GM12878 (cell line): ENCODE measurements at places on chromosomes 13 and 19.

- no peak for DNase-seq
Measured at GRCh38 chr19:48669903-48670668, 2.7 kb downstream of the NTN5 start.

DNA sequence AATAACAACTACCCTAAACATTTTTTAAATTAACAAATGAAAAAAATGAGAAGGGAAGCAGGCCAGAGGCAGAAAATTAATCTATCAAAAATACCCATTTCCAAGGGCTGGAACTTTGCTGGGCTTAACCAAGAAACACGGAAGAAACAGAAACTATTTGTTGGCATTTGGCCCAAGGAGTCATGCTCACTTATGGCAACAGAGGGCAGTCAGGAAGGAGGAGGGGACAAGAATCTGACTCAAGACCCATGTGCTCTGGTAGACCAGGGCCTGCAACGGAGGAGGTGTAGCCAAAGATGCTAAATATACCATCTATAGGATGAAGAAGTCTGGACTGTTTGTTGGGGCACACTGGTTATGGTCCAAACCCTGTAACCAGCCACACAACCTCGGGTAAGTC, 496.7 kb downstream of the COG6 start:
- DNase-seq = no peak

GRCh38 chr13:43166644-43167457, 143.5 kb downstream of the DNAJC15 start:
- no peak for DNase-seq

DNA sequence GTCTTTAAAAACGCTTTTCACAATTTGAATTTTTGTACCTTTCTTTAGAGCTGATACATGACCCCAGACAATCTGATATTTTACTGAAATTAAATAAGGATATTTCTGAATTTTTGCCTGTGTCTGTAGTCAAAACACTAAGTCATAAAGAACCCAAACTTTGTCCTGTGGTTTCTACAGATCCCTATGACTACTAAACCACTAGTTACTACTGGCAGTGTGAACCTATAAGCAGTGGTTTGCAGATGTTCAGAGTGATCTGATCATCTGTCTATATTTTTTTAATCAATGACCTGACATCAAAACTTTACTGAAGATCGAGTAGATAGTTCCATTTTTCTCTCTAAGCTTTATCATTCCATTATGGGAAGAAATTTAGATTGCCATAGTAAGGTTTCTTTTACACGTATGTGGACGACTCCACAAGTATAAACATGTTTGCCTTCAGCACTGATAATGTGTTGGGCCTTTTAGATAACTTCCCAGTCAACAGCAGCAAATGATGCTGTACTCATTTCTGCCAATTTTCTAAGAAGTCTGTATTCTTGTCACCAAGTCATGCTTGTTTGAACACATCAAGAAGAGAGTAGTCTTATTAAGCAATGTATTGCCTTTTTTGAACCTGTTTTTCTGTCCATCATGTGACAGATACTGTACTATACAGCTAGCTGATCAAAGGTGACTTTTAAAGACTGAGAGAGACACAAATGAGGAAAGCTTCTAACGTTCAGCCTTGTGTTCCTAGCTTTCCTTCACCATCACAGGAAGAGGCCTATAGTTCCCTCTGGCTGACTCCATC, 21.8 kb downstream of the POLR1D start:
- no peak for DNase-seq

DNA sequence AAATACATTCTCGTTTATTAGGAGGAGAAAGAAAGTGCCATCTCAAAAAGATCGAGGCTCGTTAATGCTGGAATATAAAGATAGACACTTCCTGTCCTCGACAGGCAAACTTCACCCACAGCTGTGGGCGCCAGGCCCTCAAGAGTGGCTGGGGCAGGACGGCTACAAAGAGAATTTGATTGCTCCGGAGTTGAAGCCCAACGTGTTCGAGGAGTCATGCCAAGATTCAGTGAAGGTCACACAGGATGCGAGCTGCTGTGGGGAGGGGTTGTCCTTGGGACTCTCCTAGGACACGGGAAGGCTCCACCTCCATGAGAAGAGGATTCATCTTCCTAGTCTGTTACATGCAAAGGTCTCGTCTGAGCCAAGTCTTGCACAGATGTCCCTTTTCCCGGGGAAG, 16.3 kb upstream of the PTPRS start:
- DNase-seq = no peak

DNA sequence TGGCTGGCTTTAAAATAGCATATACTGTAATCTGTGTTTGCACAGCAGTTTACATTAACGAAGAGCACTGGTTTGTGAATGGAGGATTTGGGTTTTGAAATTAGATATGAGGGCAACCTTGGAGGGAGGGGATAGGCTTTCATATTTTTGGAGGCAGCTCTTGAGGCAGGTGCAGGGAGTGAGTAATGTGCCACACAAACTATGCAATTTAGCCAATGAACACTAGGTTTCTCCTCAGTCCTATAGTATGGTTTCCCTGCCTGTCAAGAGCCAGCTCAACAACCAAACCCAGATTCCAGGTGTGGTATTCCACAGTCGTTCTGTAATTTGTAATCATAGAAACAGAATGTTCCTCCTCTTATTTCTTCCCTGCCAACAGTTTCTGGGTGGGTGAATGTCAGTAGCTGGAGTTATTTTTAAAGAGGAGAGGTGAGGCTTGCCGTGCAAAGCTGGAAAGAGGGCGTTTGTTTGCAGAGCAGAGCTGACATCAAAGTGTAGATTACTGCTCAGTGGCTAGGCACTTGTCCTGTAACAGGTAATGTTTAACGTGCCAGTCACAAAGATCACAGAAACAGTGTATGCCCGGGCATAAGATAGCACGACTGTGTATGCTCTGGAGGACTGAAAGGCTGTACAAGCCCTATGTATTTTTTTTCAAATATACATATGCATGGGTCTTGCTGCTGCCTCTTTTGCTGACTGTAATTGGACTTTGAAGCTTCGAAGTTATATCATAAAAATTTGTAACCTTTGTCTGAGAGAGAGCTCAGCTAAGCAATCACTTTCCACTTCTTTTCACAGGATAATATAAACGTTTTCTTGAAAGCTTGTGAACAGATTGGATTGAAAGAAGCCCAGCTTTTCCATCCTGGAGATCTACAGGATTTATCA, 124.2 kb downstream of the LMO7 start:
- DNase-seq = no peak

GRCh38 chr13:33263484-33263883, 22.1 kb downstream of the STARD13 start:
- no peak for DNase-seq

- no peak for DNase-seq
Measured at GRCh38 chr19:21584537-21584936, 79.1 kb downstream of the ZNF429 start.

- no peak for DNase-seq
Measured at GRCh38 chr19:10864538-10864899, 6.8 kb upstream of the CARM1 start.

- peak; percentile 17 for DNase-seq
Measured at GRCh38 chr19:38224014-38224862, at the start of gene DPF1. TSS of gene DPF1 (minus strand) at chr19:38224222. CDS start at chr19:38224142, 80 bp downstream.

DNA sequence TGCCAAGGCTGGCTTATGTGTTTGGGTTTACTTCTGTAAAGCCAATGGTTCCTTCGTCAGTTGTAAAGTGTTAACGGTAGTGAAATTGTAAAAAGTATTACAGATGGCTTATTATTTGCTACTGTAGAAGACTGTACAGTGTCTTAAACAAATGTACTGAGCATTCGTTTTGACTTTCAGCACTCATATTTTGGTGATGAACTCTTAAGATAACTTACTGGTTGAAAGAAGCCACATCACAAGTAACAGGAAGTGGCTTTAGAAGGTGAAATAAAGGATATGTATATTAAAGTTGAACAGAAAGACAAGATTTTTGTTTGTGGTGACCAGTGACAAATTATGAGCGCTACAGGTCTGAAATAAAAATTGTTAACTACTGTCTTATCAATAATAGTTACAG, 64.2 kb downstream of the URI1 start:
- DNase-seq = no peak

- DNase-seq = no peak
Measured at GRCh38 chr19:30289336-30289735, 82.8 kb upstream of the ZNF536 start.

DNA sequence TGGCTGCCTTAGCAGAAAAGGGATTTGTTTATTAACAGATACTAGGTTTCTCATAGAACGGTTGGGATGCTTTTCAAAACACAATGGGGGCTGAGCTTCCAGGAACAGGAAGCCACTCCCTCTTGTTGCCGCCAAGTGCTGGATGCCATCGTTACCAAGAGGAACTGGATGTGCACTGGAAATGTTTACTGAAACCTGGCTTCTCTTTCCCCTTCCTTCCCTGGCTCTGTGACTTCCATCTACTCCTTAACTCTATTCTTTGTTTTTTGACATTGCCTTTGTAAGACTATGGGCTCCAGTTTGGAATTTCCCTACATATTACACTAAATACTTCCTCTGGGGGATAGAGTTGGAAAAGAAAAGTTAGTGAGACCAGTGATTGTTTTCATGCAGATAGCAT, 11.7 kb upstream of the KL start:
- no peak for DNase-seq

DNA sequence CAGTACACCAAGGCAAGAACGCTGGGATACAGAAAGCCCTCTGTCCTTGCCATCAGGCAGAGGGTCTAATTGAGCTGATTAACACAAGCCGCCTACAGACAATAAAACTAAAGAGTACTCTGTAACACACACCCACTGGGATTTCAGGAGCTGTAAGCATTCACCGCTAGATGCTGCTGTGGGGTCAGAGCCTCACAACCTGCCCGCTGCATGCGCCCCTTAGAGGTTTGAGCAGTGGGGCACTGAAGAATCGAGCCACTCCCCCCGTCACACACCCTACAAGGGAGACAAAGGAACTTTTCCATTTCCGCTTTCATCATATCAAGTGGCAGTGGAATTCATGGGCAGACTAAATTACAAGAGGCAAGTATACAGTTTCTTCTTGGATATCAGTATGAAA, 1080.6 kb downstream of the PCDH17 start:
- no peak for DNase-seq

DNA sequence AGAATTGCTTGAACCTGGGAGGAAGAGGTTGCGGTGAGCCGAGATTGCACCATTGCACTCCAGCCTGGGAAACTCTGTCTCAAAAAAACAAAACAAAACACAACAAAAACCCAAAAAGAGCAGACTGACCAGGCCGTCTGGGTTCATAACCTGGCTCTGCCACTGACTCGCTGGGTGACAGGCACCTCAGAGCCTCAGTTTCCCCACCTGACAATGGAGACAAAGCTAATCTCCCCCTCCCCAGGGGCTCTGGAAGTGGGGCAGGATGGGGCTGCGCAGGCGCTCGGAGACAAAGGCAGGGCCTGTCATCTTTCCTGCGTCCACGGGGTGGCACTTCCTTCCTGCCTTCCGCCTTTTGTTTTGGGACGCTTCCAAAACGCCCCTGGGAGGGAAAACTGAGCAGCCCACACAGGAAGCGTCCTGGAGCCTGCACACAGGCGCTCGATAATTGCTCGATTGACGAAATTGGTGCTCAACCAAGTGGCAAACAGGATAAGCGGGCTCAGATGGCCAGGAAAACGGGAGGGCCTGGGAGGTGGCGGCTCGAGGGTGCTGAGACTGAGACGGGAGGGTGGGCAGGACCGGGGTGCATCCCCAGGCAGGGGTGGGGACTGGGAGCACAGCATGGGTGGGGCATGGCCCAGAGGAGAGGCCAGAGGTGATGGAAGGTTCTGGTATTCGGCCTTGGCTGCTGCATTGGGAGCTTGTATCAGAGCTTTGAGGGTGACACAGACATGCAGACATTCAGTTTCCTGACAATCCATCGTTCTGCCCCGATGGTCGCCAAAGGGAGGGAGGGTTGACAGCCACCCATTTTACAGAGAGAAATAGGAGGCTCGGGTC, 17.8 kb downstream of the SPC24 start:
- DNase-seq = no peak

- no peak for DNase-seq
Measured at GRCh38 chr13:31761951-31762350, 22.6 kb downstream of the RXFP2 start.

GRCh38 chr19:55344444-55344843, 4.8 kb downstream of the KMT5C start:
- no peak for DNase-seq

GRCh38 chr19:34692549-34692948, 15.1 kb downstream of the ZNF302 start:
- no peak for DNase-seq

DNA sequence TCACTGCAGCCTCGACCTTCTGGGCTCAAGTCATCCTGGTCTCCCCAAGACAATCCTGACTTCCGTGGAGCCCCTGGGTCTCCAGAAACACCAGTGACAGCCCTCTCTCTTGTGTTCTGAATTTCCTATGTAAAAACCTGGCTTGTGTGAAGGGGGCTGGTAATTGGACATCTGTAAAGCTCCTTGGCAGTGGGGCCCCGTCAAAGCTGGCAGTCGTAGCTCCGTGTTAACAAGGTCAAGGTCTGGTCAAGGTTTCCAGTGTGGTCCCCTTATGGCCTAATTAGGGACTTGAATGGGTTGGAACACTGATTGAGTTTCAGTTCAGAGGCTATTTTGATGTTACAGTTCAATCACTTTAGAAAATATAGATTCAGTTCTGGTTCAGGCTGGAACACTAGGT, 32.8 kb upstream of the NDUFS7 start:
- DNase-seq = no peak

DNA sequence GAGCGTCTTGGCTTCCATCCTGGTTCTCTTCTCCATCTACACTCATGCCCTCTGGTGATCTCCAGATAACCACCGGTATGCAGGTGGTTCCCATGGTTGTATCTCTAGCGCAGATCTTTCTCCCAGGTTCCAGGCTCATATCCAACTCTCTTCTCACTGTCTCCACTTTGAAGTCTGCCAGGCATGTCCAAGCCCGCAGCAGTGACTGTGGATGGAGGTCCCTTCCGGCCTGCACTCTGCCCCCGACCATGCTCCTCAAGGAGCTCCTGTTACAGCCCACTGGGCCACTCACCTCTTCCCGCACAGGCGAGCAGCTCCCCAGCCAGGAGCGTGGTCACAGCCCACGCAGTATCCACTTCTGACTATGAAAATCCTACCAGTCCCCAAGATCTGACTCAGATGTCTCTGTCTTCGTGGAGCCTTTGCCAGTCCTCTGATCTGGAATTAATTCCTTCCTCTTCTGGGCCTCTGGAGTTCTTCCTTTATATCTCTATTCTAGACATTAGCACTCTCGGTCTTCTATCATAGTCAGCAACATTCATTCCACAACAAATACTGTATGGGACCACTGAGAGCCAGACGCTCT, 100.2 kb downstream of the TEX26 start:
- no peak for DNase-seq

GRCh38 chr13:67064920-67065319, 165.2 kb downstream of the PCDH9 start:
- DNase-seq = no peak

DNA sequence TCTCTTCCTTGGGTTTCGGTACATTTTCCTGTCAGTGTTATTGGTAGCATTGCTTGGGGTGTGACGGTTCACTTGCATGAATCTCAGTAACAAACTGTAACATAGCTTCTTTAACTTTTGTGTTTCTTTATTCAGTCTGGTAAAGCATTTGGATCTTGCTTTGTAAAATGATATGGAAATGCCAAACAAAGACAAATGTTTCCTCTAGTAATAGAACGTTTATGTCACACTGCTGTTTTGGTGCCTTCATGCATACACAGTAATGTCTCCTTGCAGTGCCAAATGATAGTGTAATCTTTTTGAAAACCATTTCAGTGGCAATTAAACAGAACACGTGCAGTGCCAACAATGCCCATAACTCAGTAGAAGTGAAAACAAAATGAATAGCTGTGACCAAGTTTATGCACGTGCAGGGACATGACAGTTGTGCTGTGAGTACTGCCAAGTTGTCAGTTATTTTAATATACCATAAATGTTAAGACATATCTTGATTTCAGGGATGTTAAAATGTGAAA, 110.8 kb downstream of the RXFP2 start:
- DNase-seq = no peak

- DNase-seq = no peak
Measured at GRCh38 chr13:36839281-36839680, 20.3 kb downstream of the RFXAP start.
